ENCODE measurements at places on chromosomes 12 and 14.

DNA sequence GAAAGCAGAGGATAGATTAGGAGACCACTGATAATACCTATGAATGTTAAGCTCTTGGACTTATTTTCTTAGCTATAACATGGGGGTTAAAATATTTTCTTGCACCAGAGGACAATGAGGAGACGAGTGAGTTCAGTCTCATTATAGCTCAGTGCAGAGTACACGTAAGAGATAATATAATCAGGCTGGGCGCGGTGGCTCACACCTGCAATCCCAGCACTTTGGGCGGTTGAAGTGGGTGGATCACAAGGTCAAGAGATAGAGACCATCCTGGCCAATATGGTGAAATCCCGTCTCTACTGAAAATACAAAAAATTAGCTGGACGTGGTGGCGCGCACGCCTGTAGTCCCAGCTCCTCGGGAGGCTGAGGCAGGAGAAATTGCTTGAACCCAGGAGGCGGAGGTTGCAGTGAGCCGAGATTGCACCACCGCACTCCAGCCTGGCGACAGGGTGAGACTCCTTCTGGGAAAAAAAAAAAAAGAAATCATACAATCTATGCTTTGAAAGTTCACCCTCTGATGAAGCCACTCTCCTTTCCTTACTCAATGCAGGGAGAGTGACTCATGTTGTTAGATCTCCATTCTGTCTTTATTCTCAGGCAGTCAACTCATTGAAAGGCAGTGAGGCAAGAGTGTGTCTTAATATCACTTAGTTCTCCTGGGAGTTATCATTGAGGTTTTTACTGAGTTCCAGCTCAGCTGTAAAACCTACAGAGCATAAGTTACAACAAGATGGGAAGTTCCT is 134.2 kb downstream of the SYNE2 start:
- peak; percentile 77 for DNase-seq

DNA sequence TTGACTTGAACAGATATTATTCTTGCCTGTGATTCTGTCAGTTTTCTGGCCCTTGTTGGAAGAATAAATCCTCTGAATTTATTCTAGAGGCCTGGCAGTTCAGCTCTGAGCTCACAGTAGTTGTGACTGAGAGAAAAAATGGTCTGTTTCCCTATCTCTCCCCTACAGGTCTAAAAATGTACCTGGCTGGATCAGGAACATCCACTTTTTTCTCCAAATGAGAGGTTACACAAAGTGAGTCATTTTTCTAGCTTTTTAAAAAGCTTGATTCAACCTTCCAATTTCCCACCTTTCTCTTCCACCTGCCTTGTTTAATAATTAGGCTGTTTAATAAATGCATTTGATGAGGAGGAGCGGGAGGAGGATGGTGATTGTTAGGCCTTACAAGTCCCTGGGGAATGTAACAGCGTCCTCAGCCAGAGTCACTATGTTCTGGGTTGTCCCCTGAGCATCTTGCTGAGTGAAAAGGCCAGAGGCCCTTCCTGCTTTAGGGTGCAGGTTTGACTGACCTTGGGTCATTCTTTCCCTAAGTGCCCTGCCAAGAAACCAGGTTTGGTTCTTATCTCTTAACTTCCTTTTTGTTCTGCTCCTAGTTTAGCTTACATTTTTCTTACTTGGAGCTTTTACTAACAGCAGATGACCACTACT is 91.7 kb upstream of the FUT8 start:
- DNase-seq: no peak

GRCh38 chr12:15856097-15856982 is 25.8 kb upstream of the STRAP start:
- DNase-seq: peak; percentile 54

DNA sequence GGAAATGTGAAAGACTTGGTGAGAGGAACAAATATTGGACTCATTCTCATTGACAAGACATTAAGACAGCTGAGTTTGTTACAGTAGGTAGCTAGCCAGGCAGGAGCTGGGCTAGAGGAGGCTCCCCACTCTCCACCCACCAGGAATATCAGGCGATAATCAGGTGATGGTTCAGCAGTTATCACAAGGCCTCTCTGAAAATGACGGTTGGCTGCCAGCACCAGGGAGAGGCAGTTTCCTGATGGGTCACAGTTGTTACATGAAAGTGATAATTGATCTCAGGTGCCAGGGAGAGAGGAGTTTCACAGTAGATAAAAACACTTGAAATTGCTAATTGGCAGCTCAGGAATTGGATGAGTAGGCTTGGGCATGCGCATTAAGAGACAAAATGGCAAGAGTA is 116.5 kb downstream of the TMTC2 start:
- no peak for DNase-seq

DNA sequence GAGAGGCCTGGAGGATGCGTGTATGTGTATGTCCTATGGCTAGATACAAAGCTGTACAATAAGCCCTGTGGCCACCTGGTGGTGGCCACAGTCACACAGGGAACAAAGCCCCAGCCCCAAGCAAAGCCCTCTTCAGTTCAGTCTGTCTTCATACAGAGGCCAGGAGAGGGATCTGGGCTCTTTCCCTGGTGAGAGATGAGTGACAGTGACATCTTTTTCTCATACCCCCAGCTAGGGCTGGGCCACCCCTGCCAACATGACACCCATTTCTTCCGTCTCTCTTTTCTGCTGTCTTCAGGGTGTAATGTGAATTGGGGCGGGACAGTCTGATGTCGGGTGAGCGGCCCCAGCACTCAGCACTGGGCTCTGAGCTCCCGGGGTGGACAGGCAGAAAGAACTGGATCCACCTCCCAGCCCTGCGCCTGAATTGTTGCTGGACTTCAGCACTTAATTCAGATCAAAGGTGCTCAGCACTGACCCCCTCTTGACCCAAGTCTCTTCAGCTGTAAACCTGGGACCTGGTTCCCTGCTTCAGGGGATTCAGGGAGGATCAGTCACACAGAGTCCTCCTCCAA is 59.8 kb downstream of the SERPINA3 start:
- DNase-seq: no peak

DNA sequence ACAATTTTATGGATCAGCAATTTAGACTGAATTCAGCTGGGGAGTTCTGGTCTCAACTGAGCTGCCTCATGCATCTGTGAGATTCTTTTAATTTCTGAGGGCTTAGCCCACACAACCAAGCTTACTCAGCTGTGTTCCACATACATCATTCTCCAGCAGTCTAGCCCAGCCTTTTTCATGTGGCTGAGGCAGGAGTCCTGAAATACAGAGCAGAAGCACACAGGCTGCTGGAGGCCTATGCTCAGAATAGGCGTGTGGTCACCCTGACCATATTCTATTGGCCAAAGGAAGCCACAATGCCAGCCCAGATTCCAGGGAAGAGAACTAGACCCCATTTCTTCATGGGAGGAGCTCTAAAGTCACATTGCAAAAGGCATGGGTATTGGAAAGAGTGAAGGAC is 72.3 kb upstream of the DHRS4 start:
- peak; percentile 9 for DNase-seq

- no peak for DNase-seq
Observed at GRCh38 chr14:105444859-105445258, 25.2 kb downstream of the MTA1 start.

GRCh38 chr14:89366864-89367778 is 49.9 kb downstream of the FOXN3 start:
- no peak for DNase-seq

DNA sequence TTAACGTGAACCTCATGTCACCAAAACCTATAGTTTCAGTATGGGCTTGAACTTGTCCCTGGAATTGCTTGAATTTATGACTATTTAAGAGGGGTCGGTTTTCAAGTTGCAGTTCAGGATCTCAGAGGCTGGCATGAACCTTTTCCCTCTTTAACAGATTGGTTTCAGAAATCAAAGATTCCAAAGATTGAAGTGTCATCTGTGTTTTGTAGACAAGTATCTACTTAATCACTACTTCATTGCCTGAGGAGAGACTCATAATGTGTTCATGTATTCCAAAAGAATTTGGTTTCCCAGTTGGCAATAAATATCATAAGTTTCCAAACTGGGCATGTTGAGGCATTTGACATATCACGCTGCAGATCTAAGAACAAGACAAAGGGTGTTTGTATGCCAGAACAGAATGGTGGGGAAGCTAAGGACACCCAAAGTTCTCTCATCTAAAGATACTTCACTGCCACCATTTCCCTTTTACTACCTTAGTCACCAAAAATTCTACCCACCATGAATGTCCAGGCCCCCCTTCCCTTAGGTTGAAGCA is 199.5 kb downstream of the NUAK1 start:
- DNase-seq: no peak

DNA sequence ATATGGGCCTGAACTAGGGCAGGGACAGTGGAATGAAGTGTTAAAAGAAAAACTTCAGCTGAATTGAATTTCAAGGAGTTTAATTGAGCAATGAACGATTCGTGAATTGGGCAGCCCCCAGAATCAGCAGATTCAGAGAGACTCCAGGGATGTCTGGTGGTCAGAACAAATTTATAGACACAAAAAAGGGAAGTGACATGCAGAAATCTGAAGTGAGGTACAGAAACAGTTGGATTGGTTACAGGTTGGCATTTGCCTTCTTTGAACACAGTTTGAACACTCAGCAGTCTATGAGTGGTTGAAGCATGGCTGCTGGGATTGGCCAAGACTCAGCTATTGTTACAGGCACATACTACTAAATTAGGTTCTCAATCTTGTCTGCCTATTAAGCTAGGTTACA is 9.7 kb upstream of the TBPL2 start:
- no peak for DNase-seq

DNA sequence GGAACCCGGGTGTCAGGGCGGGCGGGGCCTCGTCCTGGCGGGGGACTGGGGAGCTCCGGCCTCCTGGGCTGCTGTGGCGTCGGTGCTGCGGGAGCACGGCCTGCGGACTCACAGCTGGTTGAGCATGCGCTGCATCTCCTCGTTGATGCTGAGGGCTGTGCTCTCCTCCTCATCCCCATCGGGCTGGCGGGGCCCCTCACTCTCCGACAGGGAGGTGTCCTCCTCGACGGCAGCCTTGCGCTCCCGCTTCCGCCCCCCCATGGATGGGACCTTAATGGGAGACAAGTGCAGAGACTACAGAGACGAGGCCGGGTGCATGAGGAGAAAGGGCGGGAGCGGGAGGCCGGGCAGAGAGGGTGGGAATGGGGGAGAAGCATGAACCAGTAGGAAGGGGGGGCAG is 7.3 kb downstream of the IFFO1 start:
- DNase-seq: no peak

All from GM03348 (cell line).